ENCODE measurements at places on chromosomes 5 and 9.

DNA sequence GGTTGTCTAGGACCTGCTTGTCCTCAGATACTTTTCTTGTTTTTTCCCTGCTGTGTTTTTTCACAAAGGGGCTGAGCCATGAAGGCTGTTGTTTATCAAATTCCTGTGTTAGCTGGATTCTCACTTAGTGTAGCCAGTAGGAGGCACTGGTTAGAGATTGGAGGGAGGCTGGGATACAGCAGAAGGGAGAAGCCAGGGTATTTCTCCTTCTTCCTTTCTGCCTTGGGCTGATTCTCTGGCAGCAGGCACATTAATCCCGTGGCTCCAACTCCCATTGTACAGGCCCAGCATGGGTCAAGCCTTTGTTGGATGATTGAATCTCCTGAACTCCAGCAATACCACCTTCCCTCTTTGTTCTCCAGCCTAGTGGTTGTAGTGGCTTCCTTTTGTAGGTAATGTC lies 46.4 kb upstream of the FAM170A start:
- DNase-seq = no peak

DNA sequence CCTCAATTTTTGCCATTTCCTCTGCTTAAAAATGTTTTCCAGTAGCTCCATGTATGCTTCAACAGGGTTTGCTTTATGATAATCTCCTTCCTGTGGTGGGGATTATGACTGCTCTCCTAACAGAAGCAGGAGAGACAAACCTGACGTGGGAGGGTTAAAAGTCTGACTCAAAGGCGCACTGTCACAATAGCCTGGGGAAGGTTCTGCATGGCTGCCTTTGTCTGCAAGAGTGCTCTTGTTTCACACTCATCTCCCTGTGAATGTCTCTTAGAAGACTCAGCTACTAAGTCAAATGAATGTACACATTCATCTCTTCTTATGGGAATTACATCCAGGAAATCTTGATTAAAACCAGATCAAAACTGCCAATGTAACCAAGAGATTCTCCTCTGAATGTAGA lies 90.9 kb upstream of the MTAP start:
- DNase-seq = no peak

DNA sequence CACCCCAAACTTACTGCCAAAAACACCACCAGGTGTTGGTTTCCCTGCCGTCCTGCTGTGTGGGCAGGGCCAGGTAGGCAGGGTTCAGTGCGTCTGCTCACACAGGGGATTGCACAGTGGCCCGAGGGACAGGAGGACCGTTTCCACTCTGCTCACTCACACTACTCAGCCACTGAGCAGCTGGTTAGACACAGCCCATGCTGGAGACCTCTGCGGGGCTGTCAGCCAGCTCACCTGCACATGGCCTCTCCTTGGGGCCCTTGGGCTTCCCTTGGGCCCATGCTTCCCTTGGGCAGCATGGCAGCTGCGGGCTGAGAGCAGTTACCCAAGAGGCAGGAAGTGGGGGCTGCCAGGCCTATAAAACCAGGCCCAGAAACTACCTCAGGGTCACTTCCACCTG lies 79.0 kb downstream of the SYK start:
- DNase-seq = no peak

DNA sequence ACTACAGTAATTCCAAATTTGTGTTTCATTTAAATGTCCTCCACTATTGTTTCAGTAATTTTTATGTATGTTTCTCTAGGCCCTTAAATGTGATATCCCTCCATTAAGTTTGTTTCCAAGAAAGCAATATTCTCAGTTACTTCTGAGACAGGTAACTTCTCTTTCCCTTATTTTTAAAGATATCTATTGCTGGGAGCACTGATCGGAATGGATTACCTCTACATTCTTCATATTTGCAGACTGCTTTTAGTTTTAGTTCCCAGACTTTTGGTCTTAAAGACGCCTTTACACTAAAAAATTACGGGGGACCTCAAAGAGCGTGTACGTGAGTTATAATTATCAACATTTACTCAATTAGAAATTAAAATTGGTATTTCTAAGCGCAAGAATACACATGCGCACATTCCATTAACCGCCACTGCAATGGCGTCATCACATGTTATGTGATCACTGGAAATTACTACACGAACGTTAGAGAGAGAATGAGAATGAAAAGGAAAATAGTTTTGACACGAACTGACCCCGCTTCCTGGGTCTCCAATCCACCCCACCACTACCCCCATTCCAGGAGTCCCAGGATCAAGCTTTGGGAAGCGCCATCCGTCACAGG lies 519 bp upstream of the RAD50 start:
- DNase-seq = no peak

GRCh38 chr5:20347334-20347733 lies 359.3 kb upstream of the CDH18 start:
- DNase-seq = no peak

GRCh38 chr9:78383130-78383529 lies 86.2 kb downstream of the PSAT1 start:
- DNase-seq = no peak

DNA sequence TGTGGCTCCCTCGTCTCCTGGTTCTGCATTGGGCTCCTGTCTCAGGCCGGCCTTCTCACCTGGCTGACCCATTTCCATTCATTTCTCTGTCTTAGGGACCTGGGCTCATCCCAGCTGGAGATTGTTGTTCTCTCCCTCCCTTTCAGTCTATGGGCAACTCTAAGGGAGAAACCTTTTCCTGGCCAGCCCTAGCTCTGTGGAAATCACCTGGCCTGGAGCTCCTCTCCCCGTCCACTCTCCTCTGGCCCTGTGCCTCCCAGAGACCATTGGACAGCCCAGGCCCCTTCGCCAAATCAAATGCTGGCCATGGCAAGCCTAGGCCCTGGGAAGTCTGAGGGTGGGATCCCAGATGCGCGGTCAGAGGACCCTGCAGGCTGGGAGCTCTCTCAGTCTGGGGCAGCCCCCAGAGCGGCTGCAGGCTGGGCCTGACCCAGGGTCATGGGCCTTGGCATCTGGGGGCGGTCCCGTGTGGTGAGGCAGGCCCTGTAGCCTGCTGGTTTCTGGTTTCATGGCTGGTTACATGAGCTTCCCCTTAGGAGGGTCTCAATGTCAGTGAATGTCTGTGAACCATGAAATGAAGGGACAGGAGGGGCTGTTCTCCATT lies 253.5 kb downstream of the AOPEP start:
- no peak for DNase-seq

DNA sequence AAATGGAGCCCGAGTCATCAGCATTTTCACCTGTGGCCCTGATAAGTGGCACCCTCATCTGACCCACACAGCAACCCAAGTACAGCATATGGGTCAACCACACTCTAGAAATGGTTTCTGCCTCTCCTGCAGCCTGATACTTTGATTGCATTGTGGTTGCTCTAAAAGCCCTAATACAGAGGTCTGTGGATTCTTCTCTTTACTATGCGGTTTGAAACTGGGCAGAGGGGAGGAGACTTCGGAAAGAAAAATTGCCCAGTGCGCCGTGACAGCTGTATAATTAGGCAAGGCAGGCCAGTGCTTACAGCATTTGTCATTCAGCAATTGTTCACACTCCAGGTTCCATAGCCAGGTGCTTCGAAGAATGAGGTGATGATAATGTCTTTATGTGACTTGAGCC lies 361.0 kb downstream of the NFIB start:
- no peak for DNase-seq

DNA sequence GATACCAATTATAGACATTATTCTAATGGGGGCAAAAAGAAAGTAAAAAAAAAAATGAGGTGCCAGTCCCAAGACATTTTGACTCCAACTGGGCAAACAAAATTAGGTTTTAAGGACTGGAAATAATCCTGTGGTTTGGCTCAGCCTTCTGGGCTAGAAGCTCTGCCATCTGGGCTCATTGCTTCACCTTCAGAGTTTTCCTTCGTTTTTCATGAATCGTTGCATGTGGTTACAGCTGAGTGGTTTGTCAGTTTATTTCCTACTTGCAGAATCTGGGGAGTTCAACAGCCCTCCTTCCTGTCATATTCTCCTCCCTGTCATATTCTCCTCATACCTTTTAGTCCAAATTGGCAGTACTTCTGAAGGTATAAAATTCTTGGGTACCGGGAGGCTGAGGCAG lies 12.0 kb downstream of the UGT3A2 start:
- DNase-seq = no peak

DNA sequence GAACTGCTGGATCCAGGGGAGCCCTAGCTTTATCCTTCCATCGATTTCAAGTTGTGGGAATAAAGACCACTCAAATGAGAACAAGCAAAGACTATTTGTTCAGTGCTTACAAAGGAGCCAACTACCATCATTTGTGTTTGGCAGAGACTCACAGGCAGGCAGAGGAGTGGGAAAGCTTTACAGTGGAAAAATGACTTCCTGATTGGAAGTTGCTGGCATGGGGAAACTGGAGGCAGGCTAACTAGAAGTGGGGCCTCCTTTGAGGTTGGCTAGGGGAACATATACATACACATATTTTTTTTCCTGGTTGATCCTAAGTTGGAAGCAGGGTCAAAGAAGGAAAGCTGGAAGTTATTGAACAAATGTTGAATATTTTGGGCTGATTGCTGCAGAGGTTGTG lies 121.7 kb downstream of the ACTBL2 start:
- no peak for DNase-seq

DNA sequence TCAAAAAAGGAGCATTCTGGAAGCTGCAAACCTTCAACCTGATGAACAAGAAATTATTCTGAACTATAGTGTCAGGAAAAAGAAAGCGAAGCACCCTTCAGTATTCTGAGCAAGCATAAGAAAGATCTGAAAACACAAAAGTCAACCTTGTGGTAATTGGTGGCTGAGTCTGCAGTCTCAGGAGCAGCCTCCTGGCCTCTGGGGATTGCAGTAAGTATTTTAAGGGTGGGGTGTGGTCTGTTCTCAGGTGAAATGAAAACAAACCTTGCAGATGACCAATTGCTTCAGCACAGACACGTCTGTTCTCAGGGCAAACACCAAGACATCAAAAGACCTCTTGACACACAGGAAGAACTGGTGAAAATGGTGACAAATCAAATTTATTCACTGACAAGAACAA lies 147.8 kb upstream of the RAPGEF1 start:
- DNase-seq = no peak

DNA sequence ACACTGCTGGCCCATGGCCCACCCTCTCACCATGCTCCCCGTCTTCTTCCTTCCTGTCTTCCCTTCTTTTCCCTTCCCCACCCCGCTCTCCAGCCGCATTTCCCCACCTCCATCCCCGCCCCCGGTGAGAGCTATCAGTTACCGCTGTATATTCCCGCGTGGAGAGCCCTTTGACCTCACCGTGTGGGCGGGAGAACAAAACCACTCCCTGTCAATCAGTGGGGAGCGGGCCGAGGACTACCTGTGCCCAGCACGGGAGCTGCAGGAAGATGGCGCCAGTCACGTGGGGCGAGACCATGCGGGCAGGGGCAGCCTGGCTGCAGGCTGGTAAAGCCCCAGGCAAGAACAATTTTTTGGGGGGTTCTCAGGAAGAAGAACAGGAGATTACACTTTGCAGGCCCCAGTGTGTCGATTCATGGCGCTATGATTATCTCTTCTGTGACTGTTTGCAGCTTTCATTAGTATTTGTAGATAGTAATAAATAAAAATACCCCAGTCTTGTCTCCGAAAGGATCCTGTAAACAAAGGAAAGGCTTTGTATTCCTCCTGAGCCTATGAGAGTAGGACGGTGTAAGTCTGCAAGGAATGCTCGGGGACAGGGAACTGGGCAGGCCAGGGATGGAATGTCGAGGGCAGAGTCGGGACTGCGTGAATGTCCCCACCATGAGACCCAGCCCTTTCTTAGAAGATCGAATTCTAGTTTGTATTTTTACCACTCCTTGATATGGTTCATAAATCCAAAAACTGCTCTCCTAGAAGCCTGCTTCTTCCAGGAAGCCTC lies 14.8 kb upstream of the DMRT1 start:
- no peak for DNase-seq

DNA sequence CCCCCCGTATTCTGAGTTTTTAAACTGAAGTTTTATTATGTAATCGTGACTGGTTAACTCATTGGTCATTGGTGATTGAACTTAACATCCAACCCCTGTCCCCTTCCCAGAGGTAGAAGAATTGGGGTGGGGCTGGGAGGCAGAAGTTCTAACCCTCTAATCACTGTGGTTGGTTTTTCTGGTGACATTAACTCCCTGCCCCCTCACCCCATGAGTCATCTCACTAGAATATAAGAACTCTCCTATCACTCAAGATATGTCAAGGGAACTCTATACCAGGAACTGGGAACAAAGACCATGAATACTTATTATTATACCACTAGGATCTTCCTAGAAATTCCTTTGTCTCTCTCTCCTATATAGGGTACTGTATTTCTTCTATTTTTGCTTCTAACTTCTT lies 52.3 kb upstream of the CAVIN4 start:
- no peak for DNase-seq

- no peak for DNase-seq
Measured at GRCh38 chr5:95738072-95738471, 6.9 kb downstream of the RHOBTB3 start.

DNA sequence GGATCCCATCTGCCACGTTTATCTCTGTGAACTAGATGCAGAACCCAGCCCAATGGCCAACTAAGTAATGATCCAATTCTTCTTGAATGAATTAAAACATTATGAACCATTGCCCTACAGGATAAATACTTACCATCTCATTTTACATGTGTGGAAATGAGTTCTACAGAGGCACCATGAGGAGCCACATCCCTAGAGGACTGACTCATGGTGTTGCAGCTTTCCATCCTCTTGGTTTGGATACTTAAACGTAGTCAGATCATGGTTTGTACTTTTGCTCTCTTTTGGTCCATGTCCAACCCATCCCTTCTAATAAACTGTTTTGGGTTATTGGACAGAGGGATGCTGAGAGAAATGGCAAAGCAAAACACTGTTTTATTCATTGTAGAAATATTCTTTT lies 484.8 kb downstream of the EBF1 start:
- no peak for DNase-seq

GRCh38 chr9:136901516-136902258 lies 15.4 kb downstream of the TRAF2 start:
- DNase-seq = peak; percentile 41

- DNase-seq = no peak
Measured at GRCh38 chr9:84397822-84398221, 57.3 kb upstream of the SLC28A3 start.

- DNase-seq = no peak
Measured at GRCh38 chr5:126965487-126965886, 64.9 kb downstream of the MARCHF3 start.

- DNase-seq = no peak
Measured at GRCh38 chr9:116008278-116008677, 145.3 kb upstream of the PAPPA start.

DNA sequence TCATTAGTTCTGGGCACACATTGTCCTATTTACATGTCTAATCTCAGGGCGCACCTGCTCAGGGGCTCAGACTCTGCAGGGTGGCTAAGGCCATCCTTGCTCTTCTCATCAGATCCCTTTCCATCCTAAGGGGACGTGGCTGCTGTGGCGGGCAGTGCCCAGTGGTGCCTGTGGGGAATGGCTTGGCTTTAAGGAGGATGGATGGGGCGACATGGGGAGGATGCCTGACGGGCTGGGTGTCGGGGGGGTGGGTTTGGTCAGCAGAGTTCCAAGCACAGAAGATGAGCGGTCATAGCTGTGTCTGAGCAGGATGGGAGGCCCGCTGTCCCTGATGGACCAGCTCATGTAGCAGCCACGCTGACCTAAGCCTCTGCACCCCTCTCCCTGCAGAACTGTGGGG lies 40.9 kb upstream of the SUSD3 start:
- no peak for DNase-seq

- no peak for DNase-seq
Measured at GRCh38 chr5:82164977-82165713, 113.0 kb downstream of the RPS23 start.

- DNase-seq = no peak
Measured at GRCh38 chr9:134456756-134457305, 130.6 kb downstream of the RXRA start.

GRCh38 chr5:132177691-132178149 lies 49.9 kb downstream of the P4HA2 start:
- no peak for DNase-seq

- DNase-seq = no peak
Measured at GRCh38 chr5:84017523-84018172, 297.0 kb upstream of the HAPLN1 start.
